Kidney glomerular epithelial cell (primary cell): ENCODE measurements at places on chromosomes 4 and X.

GRCh38 chr4:68433582-68433981 lies 13.7 kb upstream of the TMPRSS11E start:
- DNase-seq, result no peak

GRCh38 chr4:41881981-41882624 lies 53.1 kb upstream of the TMEM33 start:
- DNase-seq, result no peak

- no peak for DNase-seq
Measured at GRCh38 chr4:10093801-10094552, 22.6 kb downstream of the WDR1 start.

DNA sequence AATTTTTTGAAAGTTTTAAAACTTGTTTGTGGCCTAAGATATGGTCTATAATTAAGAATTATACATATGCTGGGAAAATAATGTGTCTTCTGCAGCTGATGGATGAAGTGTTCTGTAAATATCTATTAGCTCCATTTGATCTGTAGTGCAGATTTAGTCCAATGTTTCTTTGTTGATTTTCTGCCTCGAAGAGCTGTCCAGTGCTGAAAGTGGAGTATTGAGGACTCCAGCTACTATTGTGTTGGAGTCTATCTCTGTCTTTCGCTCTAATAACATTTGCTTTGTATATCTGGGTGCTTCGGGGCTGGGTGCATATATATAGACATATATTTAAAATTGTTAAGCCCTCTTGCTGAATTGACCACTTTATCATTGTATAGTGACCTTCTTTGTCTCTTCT lies 2127.3 kb downstream of the PCDH7 start:
- DNase-seq, result no peak

DNA sequence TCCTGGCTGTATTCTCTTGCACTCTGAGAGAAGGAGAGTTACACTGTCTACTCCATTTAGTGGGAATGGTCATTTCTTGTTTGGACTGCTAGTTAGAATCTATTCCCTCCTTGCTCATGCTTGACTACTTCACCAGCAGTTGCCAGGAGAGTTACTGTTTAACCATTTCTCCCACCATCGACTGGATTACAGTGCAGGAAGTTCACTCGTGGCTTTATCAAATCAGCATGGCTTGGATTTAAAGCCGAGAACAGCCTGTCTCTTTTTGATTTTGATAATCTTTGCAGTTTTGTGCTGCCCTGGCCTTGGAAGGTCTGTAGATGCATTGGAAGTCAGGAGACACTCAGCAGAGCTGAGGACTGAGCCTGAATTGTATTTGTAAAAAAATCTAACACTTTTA lies 3.2 kb downstream of the GBA3 start:
- DNase-seq, result peak; percentile 66

DNA sequence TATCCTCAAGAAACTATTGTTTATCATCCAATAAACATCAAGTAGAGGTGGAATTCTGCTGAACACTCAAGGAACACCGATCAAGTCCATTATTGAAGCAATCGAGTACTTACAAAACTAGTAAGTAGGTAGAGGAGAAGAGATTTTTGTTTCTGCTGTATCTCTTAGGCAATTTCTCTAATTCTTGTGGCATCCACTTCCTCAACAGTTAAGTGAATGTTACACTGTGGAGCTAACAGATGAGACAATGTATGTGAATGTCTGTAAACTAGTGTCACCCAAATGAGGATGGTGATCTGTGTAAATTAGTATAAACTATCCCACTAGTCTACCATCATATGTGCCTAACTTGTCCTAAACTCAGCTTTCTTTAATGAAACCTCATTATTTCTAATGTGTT lies 261.6 kb downstream of the ARHGAP24 start:
- DNase-seq, result no peak

- DNase-seq, result no peak
Measured at GRCh38 chr4:4945021-4945420, 74.2 kb downstream of the CYTL1 start.

- no peak for DNase-seq
Measured at GRCh38 chr4:32136081-32136787, 1416.1 kb downstream of the PCDH7 start.

GRCh38 chr4:183348706-183349659 lies 26.8 kb upstream of the CLDN24 start:
- peak; percentile 44 for DNase-seq

DNA sequence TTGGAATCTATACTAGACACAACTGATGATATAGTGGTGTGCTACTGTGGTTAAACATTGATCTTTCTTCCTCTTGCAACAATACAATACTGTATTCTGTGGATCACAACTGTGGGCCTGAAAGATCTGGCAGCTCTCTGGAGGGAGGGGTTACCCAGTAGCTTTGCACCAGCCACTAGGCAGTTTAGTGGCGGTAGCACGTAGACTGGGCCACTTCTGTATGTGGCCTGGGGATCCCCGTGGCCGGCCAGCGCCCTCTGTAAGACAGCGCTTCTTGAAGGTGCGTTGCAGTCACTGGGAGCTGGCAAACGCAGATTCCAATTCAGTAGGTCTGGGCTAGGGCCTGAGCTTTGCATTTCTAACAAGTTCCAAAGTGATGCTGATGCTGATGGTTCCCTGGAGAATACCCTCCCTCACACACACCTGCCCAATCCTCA lies 168.6 kb downstream of the MGST2 start:
- no peak for DNase-seq

- DNase-seq, result no peak
Measured at GRCh38 chrX:68177542-68177941, 255.8 kb downstream of the OPHN1 start.

GRCh38 chr4:159023741-159024140 lies 79.1 kb upstream of the RAPGEF2 start:
- DNase-seq, result no peak

GRCh38 chr4:84948056-84948455 lies 18.4 kb downstream of the WDFY3 start:
- DNase-seq, result no peak

DNA sequence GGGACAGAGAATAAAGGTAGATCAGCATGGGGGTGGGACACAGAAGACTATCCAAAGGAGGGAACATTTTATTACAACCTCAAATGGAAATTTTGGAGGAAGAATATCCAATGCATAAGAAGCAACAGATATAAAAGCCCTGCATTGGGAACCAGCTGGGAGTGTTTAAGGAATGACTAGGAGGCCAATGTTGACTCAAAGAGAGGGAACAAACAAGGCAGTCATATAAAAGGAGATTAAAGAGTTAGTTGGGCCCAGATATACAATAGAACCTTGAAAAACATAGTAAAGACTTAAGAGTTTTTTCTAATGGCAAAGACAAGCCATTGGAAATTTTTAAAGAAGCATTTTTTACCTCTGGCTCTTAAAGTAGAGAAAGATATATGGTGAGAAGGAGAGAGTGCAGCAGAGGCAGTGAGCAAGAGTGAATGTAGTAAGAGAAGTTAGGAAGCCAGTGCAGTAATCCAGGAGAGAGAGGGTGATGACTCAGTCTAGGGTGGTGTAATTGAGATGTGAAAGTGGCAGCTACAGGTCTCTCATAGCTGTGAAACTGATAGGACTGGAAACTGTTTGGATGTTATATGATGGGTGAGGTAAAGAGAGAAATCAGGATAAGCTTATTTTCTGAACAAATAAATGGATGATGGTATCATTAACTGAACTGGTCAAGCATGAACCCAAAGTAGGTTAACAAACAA lies 182.2 kb upstream of the ATOH1 start:
- DNase-seq, result peak; percentile 60
